NCI-H774 (cell line): ENCODE measurements at places on chromosomes 5 and 9.

- DNase-seq, result no peak
These were observed 47.6 kb upstream of the MACIR start for GRCh38 chr5:103210952-103211351.

- DNase-seq, result peak; percentile 3
These were observed 38.0 kb upstream of the UBTD2 start for GRCh38 chr5:172321593-172321992.

DNA sequence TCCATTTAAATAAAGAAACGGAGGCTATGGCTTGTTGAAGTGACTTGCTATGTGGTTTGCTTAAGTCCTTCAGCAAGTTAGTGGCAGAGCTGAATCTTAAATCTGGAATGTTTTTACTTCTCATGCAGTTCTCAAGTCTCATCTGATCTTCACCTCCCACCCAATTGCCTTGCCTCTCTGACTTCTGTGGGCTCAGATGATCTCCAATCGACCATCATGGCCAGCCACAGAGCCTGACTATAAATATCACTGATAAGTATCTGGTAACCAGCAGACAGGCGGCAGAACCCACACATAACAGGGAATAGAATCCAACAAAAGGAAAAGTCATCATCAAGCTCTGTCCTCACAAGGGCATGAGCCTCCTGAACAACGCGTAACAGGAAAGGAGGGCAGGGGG lies 149.9 kb downstream of the FAM114A2 start:
- no peak for DNase-seq

- no peak for DNase-seq
These were observed 39.8 kb downstream of the NEK6 start for GRCh38 chr9:124297551-124297901.

- DNase-seq, result no peak
These were observed 170.0 kb downstream of the AUH start for GRCh38 chr9:91191411-91192380.

DNA sequence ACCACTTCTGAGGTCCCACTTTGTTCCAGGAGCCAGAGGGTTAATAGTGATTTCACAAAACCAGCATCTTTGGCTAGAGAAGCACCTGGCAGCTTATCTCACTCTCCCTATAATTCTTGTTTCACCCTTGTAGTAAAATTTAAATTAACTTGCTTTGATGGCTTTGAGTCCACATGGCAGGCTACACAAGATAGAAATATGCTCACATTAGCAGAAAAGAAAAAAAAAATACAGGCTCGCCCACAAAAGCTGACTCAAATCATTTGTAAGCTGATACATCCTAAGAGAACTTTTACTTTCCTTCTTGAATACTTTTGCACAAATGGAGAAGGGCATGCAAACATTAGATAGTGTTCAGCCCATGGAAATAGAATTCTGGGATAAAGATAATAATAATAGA lies 36.2 kb downstream of the TNFSF15 start:
- DNase-seq, result no peak

DNA sequence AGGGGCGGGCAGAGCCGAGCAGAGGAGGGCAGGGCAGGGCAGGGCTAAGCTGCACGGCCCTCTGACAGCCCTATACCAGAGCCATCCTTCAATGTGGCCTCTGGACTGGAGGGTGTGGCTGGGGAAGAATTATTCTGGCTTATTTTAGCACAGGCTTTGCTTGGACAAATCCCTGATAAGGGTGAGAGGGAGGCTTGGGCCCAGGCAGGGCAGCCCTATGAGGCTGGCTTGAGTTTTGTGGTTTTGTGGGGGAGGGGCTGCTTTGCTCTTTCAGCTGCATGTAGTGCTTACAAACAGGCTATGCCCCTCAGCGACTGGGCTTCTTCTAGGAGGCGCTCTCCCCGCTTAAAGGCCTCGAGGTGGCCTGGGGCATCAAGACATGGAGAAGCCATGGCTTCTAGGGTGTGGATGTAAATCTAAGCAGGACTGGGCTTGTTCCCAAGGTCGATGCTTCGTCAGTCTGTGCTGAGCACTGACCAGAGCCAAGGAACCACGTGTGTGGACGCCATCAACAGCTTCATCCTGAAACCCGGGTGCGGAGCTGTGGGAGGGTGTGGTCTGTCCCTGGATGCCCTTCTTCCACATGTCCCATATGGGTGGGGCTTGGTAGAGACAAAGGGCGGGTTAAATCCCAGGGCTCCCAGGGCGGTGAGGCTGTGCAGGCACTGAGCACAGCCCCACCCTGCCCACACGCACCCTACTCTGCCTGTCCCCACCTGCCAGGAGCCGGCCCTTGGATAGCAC lies 45.7 kb upstream of the IPPK start:
- DNase-seq, result no peak

- no peak for DNase-seq
These were observed 33.0 kb upstream of the MAP1B start for GRCh38 chr5:72074251-72074650.

DNA sequence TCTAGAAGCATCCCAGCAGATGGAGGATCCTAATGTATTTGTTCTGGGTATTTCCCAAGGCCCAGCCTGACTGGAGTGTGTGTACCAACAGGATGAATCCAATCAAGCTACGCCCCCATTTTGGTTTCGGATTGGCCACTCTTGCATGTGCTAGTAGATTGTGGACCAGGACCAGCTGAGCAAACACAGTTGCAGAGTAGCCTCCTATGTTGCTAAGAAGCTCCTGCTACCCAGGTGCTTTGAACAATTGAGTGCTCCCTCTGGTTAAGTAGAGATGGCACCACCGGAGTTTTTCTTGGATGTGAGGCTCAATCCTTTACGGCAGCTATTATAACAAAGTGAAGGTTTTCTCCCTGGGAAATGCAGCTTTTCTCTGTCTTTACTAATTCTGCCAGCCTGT lies 204.5 kb downstream of the NTRK2 start:
- DNase-seq, result peak; percentile 86

DNA sequence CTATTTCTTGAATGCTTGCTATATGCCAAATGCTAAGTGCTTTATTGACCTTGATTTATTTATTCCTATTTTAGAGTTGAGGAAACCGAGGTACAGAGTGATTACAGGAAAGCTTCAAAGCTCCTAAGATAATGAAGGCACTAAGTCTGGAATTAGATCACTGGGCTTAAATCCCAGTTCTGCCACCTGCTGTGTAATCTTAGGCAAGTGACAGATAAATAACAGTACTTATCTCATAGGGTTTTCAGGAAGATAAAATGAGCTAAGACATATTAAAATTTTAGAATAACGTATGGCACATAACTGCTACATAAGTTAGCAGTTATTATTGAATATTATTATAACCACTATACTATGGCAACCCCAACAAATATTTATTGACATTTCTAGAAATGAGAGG lies 843.8 kb downstream of the DTWD2 start:
- DNase-seq, result no peak

- no peak for DNase-seq
These were observed 54.3 kb upstream of the ANKRD33B start for GRCh38 chr5:10509575-10509974.

DNA sequence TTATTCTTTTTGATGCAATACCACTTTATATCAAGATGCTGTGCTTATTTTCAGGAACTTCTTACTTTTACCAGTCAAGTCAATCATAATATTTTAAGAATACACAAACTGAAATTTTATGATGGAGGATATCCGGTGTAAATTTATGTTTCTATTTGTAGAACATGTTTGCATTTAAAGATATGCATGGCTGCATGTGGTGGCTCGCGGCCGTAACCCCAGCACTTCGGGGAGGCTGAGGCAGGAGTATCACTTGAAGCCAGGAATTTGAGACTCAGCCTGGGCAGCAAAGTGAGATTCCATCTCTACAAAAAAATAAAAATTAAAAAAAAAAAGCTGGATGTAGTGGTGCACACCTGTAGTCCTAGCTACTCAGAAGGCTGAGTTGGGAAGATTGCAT lies 73.5 kb upstream of the ALDH1A1 start:
- no peak for DNase-seq

DNA sequence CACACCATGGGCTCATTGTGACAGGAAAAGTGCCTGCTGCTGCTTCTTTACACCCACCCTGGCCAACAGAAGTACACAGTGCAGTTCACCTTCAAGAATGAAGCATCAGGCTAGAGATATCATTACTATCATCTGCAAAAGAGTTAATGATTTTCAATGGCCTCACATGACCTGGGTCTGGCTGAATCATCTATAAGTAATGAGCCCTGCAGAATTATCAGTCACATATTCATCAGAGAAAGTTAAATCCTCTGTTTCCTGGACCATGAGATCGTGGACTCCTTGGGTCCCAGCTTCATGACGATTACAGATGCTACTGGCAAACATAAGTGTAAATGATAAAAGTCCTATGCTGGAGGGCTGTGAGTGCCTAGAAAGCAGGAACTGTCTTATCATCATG lies 8.3 kb downstream of the BAG1 start:
- no peak for DNase-seq

GRCh38 chr9:129281506-129282145 lies 103.6 kb upstream of the IER5L start:
- DNase-seq, result no peak

DNA sequence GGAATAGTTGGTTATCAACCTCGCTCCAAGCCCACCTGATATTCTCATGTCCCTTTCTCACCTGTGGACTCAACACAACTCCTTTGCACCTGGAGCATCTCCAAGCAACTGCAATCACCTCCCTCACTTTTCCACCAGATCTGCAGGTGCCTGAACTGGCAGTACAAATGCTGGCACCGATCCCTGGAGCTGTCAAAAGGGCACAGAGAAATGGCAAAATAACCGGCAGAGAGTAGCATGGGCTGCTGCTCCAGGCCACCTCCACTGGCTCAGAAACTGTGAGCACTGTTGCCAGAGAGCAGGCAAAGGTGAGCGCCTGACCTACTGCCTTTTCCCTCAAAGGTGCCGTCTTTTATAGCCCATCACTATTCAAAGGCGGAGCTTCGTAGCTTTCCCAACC lies 14.7 kb downstream of the EQTN start:
- DNase-seq, result no peak

DNA sequence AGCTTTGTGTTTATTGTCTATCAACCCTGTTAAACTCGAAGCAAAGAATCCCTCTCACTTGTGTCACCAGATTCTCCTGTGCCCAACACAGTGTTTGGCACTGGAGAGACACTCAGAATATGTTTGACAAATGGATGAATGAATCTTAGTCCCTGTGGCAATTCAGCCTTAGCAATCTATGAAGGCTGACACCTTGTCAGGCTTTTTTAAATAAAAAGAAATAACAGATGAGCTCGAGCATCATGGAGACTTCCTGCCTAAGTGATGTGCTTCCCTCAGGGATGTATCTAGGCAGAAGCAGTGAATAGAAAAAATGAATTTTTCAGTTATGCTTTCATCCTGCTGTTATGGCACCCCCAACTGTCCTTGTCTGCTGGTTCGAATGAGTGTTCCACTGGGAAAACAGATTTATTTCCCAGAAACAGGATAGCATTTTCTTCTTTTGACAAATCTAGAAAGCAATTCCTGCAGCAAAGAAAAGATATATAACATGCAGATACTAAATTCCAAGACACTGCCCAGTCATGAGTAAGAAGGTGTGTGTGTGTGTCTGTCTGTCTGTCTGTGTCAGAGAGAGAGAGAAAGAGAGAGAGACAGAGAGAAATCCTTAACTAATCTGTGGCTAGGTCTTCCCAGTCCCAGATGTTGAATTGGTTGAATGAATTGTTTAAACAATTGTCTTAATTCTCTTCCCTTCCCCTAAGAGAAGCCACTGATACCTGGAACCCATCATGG lies 16.7 kb downstream of the MAMDC2 start:
- no peak for DNase-seq

- DNase-seq, result no peak
These were observed 146.5 kb downstream of the PPP2R2B start for GRCh38 chr5:146731909-146732659.

GRCh38 chr9:23382418-23382817 lies 443.6 kb downstream of the ELAVL2 start:
- no peak for DNase-seq

DNA sequence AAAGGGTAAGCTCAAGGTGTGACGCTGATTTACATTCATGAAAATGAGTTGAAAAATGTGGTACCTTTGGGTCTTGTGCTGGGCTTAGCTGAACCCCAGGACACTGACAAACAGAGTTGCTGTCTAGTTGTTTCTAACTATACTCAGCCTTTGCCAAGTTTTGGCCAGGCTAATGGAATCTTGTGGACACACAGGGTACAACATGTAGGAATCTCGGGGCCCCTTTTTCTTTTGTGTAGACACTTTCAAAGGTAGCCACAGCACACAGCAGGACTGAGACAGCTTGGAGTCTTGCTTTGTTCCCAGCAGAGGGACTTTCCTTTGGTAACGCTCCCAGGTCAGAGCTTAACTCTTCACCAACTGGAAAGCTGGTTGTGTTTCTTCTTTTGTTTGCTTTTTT lies 7.8 kb downstream of the LIX1 start:
- no peak for DNase-seq

GRCh38 chr9:124886866-124887492 lies 25.0 kb downstream of the ARPC5L start:
- DNase-seq, result no peak

DNA sequence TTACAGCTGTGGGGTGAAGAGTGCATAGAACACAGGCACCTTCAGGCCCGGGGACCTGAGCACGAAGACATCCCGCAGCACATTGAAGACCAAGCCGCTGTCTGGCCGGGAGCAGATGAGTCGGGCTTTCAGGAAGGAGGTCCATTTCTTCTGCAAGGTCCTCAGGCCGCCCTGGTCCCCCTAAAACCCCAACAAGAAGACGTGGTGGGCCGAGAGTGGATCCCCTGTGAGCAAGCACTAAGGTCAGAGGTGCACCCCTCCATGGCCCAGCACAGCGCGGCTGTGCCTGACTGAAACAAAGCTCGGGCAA lies 70.5 kb downstream of the SECISBP2 start:
- DNase-seq, result no peak

DNA sequence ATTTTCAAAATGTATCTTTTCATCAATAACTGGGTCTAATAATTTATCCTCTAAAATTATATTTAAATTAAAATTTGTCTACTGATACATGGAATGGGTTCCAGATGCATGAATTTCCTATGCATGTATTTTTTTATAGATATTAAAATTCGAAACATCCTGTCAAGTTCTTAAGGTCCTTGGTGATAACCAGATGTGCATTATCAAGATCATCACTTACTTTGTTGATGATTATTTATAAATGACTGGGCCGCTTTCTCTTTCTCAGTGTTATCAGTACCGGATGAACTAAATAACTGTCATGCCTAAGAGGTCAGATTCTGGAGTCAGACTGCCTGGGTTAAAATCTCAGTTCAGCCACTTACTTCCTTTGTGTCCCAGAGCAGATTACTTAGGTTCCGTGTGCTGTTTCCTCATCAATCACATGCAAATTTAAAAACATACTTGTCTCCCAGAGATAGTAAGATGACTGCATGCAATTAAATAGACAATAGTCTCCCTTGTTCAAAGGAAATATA lies 124.3 kb downstream of the TEX10 start:
- no peak for DNase-seq

DNA sequence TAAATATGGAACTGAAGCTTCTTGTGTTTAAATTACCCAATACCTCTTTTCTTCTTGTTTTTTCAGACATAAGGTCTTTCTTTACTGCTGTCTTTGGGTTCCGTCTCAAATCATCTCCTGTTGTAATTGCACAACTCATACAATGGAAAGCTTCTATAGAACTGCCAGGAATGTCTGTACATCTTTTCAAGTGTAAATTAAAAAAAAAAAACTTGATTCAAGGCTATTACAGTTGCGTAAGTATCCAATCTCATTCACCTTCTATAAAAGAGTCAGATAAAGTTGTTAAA lies 243.5 kb downstream of the ICE1 start:
- no peak for DNase-seq

- DNase-seq, result no peak
These were observed 225.2 kb downstream of the GAS1 start for GRCh38 chr9:86721843-86722705.
